ENCODE measurements at places on chromosomes 4 and X.

GRCh38 chr4:158840131-158840530 is 71.3 kb downstream of the FNIP2 start:
- no peak for DNase-seq

DNA sequence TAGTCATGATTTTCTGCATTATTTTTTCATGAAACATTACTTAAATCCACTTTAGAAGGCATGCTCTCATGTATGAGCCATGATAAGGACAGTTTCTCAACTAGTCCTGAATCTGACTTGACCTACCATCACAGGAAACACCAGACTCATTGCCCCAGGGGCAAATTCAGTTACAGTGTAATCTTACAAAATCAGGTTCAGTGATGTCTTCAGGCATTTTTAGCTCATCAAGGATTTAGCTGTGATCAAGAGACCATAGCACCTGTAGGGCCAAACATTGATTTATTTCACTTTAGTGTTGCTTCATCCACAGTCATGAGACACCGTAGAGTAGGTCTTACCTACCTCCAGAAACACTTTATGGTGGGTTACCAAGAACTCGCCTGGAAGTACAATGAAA is 3.1 kb upstream of the TASL start:
- DNase-seq: no peak

DNA sequence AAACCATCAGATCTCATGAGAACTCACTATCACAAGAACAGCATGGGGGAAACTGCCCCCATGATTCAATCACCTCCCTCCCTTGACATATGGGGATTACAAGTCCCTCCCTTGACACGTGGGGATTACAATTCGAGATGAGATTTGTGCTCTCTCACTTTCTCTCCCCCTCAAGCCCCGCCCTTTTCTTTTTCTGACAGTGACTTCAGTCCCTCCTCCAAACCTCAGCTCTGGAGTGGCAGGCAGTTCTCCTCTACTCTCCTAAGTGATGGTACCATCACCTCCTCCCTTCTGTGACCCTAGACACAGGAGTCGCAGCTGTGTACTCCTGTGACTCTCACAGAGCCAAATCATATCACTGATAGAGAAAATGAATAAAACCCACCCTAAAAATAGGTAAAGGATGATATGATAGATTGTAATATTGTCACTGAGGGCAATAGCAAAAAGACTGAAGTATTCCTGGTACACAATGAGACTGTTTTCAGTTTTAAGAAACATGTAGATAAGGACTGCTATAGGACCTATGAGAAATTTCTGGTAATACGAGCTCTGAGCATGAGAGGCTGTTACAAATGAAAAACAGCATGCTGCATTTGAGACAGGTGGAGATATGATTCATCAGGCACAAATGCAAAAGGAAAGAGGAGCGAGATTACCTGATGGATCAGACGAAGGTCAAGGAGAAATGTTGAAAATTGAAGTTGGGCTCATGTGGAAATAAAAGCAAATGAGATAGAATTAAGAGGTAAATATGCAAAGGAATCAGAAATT is 101.2 kb upstream of the CBLL2 start:
- no peak for DNase-seq

DNA sequence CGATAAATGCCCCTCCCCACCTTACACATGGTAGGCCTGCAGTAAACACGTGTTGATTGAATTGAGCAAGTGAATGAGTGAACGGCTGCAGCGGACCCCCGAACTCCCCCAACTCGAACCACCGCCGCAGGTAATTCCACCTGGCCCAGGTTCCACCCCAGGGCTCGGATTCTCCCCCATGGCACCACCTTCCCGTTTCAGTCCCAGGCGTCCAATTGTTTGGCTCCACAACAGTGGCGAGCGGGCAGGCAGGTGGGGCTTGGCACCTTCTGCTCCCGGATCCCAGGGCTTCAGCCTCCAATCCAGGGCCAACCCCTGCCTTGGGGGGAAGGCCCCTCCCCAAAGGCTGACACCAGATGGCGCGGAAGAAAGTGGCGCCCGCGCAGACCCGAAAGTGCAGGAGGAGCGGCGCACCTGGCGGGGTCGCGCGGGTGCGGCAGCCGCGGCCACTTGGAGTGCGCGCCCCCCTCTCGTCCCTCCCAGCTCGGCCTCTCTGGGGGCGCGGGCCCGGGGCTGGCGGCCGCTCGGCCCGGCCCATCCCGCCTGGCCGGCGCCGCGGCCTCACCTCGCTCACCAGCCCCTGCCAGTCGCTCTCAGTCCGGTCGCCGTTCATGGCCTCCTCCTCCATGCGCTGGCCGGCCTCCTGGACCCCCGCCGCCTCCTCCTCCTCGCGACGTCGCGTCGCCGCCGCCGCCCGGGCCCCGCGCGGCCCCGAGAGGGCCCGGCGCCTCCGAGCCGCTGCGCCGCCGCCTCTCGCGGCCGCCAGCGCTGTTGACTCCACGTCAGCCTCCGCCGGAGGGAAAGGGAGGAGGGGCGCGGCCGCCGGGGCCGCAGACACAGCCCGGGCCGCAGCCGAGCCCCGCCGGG is at the start of gene CCDC149:
Gene CCDC149 (minus strand): TSS at position 791 of the 867 bp plus-strand sequence. CDS start 178 bp downstream, at position 613.
- no peak for DNase-seq

GRCh38 chrX:13863324-13863723 is 46.4 kb upstream of the GPM6B start:
- no peak for DNase-seq

- DNase-seq: no peak
Observed at GRCh38 chrX:861340-861890, 230.8 kb downstream of the SHOX start.

GRCh38 chr4:109999585-109999912 is 86.9 kb downstream of the EGF start:
- DNase-seq: no peak

- no peak for DNase-seq
Observed at GRCh38 chr4:159483782-159484741, 381.2 kb downstream of the RAPGEF2 start.

DNA sequence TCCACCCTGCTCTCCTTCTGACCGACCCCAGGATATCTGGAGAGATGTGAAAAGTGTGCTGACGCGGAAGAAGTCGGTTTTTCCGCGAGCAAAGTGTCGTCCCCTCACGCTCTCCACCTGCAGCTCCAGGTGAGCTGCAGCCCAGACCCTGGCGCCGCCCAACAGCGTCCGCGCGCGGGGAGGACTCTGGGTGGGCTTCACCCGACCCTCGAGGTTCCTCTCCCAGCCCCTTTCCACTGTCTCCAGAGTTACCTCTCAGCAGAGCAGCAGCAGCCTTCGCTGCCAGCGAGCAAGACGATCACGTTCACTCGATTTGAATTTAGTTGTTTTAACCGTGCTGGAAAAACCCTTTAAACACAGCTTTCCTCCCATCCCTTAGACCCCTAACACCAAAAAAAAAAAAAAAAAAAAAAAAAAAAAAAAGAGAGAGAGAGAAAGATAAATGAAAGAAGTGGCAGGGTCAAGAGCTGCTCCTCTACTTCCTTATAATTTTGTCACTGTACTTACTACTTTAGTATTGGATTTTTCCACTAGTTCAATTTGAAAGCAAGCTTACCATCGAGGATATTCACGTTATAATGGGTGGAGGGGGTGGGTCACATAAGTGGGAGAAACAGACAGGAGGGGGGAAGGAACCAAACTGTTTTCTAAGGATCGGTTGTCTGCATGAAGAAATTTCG is 758 bp upstream of the NR3C2 start:
- no peak for DNase-seq

GRCh38 chr4:28686618-28687017 is 1826.0 kb downstream of the STIM2 start:
- no peak for DNase-seq

DNA sequence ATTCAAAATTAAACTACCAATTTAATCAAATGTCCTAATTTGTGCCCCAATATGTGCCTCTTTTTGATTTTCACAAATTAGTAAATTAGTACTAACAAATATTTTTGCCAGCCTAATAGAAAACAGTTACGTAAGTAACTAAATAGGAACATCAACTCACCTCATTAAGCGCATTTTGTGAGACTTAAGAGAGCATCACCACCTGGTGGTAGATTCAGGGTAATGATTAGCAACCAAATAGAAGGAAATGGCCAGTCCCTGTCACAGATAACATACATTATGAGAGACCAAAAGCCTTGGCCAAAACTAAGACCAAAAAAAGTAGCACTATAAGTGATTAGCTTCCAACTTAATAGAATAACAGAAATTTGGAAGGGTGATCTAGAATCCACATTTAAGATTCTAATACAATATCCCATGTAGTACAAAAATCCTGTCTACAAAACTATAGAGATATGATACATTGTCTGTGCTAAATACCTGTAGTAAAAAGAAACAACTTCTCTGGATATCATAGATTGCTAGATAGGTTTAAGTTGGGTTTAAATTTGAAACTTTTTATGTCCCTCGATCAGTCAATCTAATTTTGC is 46.7 kb downstream of the C4orf46 start:
- no peak for DNase-seq

- DNase-seq: no peak
Observed at GRCh38 chr4:86160426-86160825, 199.4 kb downstream of the MAPK10 start.

DNA sequence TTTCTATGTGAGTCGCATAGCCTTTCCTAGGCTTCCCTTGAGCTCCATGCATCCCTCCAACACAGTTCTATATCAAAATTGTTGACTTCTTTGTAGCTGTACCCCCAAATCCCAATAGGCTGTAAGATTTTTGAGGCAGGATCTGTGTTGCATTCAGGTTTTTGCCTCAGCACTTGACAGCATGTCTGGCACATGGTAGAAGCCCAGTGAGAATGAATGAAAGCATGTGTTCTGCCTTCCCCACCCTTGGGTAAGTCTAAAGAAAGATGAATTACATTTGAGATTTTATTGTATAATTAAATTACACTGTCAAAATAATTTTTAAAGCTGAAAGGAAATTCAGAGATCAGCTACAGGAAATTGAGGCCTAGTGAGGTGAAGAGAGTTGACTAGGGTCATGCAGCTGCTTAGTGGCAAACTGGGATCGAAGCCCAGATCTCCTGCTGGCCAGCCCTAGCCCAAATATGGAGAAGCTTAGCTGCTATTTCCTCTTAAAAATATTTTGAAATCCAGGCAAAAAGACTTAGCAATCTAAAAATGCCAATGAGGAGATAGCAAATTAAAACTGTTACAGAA is 122.5 kb downstream of the SPATA18 start:
- DNase-seq: no peak

DNA sequence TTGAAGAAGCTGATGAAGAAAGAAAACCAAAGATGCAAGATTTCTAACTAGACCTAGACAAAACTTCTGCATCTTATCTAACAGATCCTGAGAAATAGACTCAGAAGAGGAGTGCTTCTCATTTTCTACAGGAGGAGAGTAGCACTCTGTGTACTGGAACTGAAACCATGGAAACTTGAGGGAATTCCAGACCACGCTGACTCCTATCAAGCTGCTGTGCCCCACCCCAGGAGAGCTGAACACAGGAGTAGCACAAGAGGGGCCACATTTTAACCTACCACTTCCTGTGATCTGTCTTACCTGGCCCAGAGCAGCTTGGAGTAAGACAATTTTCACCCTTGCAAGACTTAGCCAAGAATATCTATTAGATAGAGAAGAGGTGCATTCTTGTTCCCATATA is 248.9 kb downstream of the SCFD2 start:
- DNase-seq: no peak

- no peak for DNase-seq
Observed at GRCh38 chrX:1554469-1555210, 17.7 kb upstream of the P2RY8 start.

DNA sequence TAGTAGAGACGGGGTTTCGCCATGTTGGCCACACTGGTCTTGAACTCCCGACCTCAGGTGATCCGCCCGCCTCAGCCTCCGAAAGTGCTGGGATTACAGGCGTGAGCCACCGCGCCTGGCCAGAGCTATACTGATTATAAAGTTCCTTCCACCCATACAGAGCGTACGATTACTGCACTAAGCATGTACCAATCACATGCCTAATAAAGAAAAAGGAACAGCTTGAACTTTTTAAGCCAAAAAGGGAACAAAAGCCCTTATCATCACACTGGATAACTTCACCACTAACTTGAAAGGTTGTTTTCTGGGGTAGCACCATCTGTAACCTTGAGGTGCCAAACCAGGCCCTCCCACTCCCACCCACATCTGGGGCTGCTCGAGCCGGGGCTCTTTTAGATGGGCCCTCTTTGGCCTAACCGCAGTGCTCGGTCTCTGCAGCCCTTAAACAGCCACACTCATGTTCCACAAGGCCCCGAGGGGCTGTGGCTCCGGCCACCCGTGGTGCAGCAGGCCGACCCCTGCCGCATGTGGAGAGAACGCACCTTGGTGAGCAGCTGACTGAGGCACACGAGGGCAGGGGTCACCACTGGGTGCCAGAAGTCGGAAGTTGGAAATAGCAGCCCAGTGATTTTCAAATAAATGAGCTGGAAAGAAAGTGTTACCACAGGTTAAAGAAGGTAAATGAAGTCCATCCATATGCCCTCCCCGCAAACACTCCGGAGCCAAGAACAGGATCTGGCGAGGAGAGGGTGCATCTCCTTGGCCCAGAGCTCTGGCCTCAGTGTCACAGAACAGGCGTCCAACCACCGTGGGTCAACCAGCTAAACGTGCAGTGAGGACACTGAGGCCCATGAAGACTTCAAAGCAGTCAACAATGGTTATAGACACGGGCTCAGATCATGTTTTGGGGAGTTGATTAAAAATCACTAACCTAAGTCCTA is 18.4 kb downstream of the NOP14 start:
- DNase-seq: no peak

- no peak for DNase-seq
Observed at GRCh38 chr4:151992332-151993154, 231.7 kb upstream of the GATB start.

DNA sequence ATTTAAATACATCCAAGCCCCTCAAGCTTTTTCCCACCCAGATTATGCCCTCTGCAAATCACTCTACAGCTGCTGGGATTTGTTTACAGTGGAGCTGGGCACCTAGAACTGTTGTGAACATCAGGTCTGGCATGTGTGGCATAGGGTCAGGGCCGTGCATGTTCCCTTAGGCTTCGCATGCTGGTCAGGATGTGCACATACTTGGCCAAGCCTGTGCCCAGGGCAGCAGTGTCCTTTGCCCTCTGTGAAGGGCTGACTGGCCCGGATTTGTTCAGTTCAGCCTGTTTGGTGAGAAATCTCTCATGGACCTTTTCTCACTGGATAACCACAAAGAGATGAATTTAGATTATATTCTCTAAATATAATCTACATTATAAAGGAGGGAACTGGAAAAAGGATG is 471.9 kb downstream of the TRIML1 start:
- DNase-seq: no peak

DNA sequence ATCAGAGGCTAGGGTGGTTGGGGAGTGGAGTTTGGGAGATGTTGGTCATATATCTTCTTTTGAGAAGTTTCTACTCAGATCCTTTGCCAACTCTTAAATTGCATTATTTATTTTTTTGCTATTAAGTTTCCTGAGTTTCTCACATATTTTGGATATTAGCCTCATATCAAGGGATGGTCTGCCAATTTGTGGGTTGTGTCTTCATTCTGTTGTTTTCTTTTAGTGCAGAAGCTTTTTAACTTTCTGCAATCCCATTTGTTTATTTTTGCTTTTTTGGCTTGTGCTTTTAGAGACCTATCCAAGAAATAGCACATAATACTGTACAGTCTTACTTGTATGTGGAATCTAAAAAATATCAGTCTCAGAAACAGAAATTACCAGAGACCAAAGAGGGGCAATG is 509.2 kb upstream of the HS3ST1 start:
- DNase-seq: no peak

- no peak for DNase-seq
Observed at GRCh38 chr4:55729351-55730279, 90.0 kb upstream of the EXOC1L start.

All from stimulated activated CD4-positive, alpha-beta T cell treated with anti-CD3 and anti-CD28 coated beads, Interleukin-12 subunit alpha, Interleukin-12 subunit beta, amount 100 ng/mL, for 24 hours (primary cell).